ENCODE measurements at places on chromosomes 7 and 10.

GRCh38 chr10:51156926-51157325, 82.6 kb downstream of the PRKG1 start:
- no peak for DNase-seq

- no peak for DNase-seq
These were observed 316.8 kb upstream of the MTPN start for GRCh38 chr7:136293841-136294391.

- DNase-seq = no peak
These were observed 57.9 kb upstream of the TMEM72 start for GRCh38 chr10:44853148-44853734.

DNA sequence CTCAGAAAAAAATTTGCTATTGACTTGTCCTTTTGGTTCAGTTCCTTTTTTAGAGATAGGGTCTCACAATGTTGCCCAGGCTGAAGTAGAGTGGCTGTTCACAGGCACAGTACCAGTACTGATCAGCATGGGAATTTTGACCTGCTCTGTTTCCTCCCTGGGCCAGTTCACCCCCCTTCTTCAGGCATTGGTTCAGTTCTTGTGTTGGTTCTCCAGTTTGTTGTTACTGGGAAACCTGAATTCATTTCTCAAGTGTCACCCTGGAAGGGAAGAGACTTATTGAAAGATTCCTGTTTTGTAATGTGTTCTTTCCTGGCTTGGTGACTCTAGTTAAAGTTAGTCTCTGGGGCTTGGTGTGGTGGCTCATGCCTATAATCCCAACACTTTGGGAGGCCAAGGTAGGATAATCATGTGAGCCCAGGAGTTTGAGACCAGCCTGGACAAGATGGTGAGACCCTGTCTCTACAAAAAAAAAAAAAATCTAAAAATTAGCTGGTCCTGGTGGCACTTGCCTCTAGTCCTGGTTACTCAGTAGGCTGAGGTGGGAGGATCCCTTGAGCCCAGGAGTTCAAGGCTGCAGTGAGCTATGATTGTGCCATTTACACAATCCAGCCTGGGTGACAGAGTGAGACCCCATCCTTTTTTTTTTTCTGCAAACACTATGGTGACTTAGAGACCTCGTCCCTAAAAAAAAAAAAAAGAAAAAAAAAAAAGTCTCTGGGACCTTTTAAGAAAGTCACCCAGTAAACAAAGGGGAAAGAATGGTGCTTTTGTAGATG, 52.7 kb downstream of the CNNM2 start:
- no peak for DNase-seq

DNA sequence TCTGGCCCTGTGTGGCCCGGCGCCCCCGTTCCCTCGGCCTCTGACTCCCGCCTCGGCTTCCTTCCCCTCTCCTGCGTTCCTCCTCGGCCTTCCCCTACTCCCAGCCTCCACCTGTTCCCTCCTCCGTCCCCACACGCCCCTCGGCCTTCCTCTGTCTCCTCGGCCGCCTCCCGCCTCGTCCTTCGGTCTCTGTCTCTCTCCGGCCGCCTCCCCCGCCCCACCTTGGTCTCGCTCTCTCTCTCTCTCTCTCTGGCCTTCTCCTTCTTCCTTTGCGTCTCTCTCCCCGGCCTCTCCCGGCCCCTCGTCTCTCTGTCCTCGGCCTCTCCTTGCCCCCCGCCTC, 588 bp downstream of the GET4 start:
- no peak for DNase-seq

- peak; percentile 49 for DNase-seq
These were observed 74.4 kb upstream of the PAX2 start for GRCh38 chr10:100670828-100671479.

DNA sequence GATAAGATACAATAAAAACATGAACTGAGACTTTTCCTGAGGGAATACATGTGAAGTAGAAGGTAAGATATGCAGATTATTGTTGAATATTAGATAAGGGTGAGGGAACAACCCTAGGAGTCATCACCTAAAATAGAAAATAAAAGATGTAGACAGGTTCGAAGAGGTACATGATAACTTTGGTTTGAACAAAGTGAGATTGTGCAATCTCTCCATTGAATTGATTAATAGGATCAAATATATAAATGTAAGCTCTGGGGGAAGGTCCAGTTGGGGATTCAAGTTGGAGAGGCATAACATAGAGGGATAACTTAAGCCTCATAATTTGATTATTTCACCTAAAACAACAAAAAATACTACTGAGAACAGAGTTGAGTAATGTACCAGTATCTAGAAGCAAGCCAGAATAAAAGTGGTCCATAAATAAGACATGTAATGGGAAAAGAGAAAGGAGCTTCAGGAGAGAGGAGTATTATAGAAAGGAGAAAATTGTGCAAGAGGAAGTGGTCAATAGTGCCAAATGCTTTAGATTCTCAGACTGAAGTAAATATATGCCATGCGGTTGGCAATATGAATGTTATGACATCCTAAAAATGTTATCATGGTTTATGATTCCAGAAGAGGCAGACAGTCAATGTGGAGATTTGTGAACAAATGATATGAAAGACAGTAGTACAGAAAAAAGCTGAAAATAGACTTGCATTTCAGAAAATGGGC, 282.3 kb upstream of the CHRM2 start:
- no peak for DNase-seq

DNA sequence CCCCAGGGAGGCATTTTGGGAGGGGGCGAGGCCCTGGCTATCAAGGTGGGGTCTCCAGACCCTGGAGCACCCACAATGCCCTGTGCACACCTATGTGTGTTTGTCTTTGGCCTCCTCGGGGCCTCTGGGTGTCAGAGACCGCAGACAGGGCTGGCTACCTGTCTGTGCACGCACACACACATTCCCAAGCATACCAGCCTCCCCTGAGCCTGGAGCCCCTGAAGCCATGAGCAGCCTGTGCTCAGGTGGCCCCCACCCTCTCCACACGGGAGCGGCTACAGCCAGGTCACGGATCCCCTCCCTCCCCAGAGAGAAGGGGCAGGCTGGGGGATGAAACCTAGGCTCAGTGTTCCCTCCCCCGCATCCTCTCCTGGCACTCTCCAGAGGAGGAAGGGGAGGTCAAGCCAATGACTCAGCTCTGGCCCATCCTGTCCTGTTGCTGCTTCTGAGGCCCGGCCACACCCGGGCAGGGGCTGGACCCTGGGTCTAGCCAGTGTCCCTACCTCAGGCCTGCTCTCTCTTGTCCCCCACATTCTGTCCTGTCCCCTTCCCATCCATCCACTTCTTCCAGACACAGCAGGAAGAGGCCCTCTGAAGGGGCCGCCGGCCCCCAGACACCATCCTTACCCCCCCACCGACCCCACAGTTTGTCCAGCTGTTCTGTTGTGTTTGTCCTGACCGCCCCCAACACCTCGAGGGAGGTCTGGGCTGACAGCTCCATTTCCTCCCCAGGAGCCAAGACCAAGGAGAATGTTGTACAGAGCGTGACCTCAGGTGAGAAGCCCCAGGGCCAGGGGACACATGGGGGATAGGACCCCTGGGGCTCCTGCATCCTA, 720 bp downstream of the SNCG start:
- DNase-seq = no peak

DNA sequence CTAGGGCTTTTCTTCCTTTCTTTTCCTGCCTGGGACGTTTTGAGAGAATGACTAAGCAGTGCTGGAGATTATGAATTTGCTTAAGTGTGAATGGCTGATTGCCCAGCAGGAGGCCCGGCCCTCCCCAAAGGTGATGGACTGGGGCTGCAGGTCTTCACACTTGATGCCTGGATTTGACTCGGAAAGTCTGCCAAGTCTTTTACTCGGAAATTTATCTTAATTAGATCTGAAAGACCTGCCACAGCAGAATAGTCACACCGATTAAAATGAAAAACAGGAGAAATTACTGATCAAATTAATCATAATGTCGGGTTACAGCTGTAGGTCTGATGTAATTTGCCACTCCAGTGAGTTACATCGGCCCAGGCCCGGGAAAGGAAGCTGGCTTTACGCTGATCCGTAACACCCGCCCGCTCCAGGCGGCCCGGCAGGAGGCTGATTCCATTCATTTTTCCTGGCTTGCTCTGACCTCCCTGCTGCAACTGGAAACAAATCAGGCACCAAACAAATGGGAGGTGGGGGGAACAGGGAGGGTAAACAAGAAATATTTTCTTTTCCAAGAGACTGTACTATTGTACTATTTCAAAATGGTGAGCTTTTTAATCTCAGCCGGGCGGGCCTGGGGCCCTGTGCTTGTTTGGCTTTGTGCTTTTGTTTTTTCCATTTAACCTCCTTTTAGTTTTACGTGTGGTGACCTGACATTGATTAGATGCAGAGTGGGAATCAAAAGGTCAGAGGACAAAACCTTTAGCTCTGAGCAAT, 212.4 kb upstream of the YAE1 start:
- peak; percentile 12 for DNase-seq

DNA sequence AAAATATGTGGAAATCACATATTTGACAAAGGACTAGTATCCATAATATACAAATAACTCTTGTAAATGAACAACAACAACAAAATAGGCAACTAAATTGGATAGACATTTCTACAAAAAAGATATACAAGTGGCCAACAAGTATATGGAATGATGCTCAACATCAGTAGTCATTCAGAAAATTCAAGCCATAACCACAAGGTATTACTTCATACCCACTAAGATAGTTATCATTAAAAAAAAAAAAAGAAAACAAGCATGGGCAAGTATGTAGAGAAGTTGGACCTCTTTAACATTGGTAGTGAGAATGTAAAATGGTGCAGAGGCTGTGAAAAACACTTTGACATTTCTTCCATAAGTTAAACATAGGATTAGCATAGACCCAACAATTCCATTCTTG, 80.8 kb downstream of the CYP26A1 start:
- DNase-seq = no peak

DNA sequence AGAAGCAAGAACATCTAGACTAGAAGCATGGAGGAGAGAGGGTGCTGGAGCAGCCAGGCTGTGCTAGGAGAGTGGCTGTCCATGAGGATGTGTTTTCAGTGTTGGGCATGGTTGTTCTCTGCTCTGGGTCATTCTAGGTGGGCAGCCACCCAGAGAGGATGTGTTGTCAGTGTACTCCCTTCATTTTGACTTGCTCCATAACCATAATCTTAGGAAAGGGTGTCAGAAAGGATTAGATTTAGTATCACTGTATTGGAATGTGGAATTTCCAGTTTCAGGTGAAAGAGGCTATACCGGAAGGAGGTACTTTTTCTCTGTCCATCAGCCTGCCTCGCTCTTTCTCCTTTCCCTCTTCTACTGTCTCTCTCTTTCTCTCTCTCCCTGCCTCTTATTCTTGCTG, 474.5 kb upstream of the PODXL start:
- no peak for DNase-seq

DNA sequence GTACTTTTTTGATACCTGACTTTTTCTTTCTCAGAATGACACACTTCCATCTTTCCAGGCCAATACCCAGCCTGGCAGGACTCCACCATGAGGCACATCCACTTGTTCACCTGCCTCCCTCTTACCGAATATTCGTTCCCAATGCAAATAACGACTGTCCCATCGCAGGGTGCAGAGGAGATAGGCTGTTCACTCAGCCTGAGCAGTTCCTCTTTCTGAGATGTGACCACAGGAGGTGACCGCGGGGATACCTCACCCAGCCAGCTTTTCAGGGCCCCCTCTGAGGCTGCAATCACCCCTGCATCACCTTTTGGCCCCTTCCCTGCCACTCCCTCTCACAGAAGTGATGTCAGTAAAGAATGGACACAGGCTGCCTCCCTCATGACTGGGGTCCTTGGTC, 28.3 kb downstream of the PTPRN2 start:
- DNase-seq = no peak

GRCh38 chr7:100401811-100402210, 26.7 kb downstream of the ZCWPW1 start:
- DNase-seq = no peak

DNA sequence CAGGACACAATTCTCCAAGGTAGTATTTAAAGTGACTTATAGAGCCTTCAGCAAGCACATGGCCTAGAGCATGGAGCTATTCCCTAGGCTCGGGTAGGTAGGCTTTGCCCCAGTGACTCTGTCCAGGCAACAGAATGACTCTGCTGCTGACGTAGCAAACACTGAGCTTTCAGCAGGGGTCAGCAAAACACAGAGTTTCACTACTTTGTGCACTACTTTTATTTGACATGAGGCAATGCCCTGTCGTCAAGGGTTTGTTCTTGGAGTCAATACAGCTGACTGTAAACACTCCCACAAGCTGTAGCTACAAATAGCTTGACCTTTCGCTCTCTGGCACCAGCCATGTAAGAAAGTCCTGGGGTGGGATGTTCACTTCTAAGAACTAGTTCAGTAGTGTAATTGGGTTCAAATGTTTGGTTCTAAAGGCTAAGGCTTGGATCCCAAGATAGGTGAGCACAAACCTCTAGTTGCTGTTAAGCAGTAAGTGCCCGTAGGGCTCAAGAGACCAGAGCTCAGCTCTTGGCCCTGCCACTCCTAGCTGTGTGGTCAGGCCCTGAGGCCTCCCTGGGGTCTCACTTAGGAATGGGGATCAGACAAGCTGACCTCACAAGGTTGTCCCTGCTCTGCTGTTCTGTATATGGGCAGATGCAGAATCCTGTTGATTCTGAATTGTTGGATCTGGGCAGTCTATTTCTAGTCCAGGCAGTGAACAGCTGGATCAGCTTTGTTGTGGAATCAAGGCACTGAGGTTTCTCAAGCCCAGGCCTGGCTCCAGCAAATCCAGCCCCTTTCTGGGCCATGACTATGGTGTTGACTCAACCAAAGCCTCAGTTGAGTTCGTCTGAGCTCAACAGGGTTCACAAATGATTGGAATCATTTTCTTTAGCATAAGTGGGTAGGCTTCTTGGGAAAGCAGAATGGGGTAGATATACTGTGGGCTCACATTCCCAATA, 10.7 kb downstream of the NODAL start:
- DNase-seq = no peak

GRCh38 chr7:47007471-47007870, 574.4 kb downstream of the TNS3 start:
- DNase-seq = no peak

GRCh38 chr10:79070606-79071395, 2.0 kb downstream of the ZMIZ1 start:
- DNase-seq = peak; percentile 36

GRCh38 chr10:71799112-71799511, 25.8 kb upstream of the VSIR start:
- DNase-seq = no peak

- no peak for DNase-seq
These were observed at the start of gene DNTT for GRCh38 chr10:96304230-96304629. TSS of gene DNTT (plus strand) at chr10:96304434. CDS start at chr10:96304498, 64 bp downstream.

DNA sequence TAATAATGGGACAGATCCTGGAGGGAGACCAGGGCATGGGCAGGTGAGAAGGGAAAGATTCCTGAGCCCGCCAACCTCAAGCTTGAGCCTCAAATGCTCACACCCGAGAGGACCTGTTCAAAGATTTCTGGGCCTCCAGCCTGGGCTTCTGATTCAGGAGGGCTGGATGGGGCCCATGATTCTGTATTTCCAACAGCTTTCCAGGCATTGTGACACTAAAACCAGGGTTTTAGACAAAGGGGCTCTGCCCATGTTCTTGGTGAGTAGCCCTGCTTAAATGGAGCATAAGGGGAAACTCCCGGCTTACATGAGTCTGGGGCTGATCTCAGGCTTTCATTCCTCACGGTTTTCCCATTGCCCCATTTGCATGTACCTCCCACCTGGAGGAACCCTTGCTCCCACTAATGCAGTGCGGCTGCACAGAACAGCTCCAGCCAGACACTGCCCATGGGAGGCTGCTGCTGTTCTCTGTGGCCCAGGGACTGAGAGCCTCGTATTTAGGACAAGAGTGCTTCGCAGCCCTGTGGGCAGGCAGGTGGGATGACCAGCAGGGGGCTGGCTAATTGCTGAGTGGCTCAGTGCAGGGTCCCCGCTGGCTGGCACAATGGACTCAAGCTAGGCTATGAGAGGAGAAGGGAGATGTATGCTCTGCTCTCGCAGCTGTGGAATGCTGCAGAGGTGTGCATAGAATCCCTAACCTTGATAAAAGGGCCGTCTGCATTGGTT, 135.3 kb upstream of the COBL start:
- peak; percentile 39 for DNase-seq

GRCh38 chr10:36256948-36257356, 614.9 kb upstream of the FZD8 start:
- DNase-seq = no peak

Measured in progenitor cell of endocrine pancreas (in vitro differentiated cells).